GF-D8 (cell line): ENCODE measurements at places on chromosomes 7 and 10.

DNA sequence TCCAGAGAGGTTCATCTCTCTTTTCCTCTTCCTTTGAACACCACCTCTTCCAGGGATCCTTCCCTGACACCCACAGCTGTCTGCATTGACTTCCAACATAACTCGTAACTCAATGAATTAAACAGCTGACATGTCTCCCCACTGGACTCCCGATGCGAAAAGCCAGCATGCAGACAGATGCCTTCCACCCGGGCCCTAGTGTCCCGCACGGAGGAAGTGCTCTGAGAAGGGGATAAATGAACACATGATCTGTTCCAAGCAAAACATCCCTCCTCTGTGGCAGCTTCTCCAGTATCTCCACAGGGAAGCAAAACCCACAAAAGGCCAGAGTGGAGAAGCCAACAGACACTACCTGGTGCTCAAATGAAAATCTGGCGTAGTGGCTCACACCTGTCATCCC, 28.3 kb downstream of the OGDHL start:
- DNase-seq: no peak

DNA sequence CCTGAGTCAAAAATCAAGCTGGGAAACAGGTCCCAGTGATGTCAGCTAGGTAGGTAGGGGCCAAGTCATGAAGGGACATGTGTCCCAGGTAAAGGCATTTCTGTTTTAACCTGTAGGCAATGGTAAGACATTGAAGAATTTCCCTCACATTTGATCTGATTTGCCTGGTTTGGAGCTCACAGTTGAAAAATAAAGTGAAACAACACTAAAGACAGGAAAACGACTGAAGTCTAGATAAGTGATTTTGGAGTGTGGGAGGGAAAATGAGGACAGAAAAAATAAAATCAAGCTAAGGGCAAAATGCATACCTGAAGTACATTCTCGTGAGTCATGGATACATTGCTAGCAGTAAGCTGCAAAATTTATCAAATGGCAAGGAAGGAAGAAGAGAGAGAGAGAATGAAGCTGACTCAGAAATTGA, 169.9 kb downstream of the SKIDA1 start:
- no peak for DNase-seq

- no peak for DNase-seq
Measured at GRCh38 chr7:150339409-150339809, 2.0 kb downstream of the RARRES2 start.

- DNase-seq: no peak
Measured at GRCh38 chr7:32385316-32385956, 104.7 kb downstream of the LSM5 start.

DNA sequence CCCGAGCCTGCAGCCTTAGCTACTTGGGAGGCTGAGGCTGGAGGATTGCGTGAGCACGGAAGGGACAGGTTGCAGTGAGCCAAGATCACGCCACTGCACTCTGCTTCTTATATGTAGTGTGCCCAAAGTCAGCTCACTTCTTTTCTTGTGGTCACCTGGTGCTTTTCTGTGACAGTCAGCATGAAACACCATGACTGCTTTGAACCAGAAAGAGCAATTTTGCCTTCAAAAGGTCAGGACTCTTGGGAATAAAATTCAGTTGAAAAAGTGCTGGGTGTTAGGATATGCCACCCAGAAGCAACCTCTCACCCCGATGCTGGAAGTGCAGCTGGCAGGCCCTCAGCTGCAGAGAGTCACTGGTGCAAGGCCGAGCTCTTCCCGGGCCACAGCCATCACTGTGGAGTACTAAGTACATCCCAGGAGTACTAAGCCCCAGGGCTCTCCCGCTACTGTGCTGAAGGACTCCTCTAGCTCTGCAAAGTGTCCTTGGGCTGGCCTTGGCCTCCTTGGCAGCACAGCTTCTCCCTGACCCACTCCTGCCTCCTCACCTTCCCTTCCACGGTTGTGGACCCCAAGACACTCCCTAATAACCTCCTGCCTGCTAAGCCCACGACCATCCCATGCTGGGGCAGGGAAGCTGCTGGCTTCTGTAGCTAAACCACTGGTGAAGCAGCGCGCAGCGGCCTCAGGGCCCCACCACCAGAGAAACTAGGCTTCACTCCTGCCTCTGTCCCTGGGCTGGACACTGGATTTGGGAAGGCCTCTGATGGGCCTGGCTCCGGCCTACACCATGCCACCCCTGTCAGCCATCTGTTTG, 17.6 kb upstream of the GDI2 start:
- no peak for DNase-seq

DNA sequence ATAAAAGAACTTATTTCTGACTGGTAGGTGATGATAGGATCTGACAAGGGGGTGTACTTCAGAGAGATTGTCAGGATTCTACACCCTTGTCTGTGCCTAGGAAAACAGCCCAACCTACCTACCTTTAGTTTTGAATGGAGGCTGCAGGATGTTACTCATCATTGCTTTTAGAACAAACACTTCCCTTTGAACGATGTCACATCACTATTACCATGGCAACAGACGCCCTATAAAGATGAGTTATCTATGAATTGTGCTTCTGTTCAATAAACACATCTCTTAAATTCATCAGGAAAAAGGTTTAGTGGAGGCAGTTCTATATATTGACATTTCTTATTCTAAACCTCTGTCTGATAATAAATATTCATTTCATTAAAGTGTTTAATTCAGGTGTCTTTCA, 362.4 kb downstream of the CNTNAP2 start:
- DNase-seq: no peak

DNA sequence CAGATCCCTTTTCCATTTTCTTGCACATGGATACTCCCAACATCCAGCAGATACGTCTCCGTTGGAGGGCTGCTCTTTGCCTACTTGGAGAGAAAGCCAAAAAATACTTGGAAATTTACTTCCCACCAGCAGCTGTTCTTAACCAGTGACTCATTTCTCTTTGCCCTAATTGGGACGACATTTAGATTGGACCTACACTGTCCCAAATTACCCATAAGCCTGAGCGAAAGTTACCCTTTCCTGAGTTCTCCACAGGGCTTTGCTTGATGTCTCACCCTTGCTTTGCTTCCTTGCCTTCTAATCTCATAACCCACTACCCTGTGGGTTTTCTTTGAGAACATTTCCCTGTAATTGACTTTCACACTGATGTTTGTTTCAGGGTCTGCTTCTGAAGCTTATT, 48.1 kb downstream of the SAMD8 start:
- no peak for DNase-seq

- DNase-seq: no peak
Measured at GRCh38 chr10:101103430-101103829, 27.7 kb upstream of the TLX1 start.

DNA sequence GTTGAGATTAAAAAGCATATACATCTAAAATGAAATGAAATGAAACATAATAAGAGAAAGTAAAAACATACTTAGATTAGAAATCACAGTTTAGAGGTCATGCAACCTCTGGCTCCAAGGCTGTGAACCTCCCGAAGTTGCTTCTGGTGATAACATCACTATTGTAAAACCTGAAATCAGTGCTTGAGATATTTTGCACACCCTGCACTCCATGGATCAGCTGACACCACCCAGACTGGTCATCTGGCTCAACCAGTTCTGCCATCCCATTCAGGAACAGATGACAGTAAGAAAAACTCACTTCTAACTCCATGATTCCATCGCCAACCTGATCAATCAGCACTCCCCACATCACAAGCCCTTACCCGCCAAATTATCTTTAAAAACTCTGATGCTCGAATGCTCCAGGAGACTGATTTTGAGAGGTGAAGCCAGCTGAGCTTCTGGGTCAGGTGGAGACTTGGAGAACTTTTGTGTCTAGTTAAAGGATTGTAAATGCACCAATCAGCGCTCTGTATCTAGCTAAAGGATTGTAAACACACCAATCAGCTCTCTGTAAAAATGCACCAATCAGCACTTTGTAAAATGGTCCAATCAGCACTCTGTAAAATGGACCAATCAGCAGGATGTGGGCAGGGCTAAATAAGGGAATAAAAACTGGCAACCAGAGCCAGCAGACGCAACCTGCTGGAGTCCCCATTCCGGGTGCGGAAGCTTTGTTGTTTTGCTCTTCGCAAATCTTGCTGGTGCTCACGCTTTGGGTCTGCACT, 162.6 kb upstream of the MAGI2 start:
- DNase-seq: no peak

GRCh38 chr7:117776224-117776623, 97.0 kb downstream of the CTTNBP2 start:
- DNase-seq: no peak

DNA sequence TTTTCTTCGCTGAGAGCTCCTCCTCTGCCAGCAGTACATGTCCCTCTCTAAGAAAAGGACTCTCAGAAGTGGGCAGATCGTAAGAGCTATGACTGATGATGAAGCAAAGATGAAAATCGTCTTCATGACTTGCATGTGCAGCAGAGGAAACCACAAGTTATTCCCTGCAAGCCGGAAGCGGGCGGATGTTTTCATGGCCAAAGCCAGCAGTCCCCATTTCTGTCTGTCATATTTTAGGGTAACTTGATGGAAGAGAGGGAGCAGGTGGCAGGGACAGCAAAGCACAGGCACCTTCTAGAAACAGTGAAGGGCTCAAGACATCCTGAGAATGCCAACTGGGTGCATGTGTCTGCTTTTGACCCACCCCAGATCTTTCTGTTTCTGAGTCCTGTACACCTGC, 19.9 kb downstream of the KLF6 start:
- DNase-seq: peak; percentile 28

DNA sequence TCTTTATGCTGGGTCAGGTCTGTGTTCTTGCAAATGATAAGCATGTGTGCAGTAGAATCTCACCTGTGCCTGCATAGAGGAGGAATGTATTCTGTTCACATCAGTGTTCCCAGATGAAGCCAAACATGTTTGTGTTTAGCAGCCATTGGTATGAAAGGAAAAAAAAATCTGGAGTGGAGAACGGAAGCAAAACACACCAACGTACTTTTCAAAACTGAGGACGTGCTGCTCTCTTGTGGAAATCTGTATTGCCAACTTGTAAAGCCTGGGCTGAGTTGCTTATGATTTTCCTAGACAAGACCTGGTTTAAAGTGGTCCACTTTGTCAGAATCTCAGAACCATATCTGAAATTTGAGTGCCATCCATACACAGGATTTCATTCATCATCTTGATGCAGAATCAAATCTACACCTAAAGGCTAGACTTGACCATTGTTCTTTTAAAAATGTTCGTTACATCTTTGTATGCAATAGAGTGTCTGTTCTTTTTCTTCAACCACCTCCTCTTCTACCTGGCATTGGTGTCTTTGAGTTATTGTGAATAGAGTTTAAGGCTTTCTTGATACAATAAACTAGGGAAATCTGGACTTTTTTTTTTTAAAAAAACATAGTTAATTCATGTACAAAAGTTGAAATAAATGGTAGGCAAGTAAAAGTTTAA, 367.7 kb downstream of the PHF14 start:
- peak; percentile 4 for DNase-seq

DNA sequence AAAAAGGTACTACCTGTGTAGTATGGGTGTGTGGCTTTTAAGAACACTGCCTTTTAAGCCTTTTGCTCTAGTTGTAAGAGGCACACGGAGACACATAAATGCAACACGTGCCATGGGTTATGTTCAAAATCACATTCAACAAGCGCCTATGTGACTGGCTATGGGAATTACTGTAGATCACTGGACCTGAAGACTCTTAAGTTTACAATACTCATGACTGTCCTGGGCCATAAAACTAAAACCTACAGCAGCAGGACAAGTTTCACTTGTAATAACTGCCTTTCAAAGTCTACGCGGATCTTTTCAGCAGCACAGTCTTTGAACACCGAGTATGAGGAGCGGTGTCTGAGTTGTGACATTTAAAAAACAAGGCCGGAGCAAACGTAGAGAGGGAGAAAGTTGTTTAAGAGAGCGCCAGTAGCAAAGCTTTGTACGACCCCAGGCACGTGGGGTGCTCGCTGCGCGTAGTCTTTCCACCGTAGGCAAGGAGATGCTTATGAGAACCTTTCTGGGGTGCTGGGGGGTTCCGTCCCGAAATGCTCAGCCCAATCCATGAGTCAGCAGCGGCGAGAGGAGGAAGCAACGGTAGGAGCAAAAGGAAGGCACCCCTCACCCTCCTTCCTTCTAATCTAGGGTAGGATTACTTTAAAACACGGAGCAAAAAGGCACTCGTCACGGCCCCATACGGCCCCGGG, 662 bp downstream of the DNAJC2 start:
- DNase-seq: peak; percentile 8

GRCh38 chr7:155847821-155848435, 35.7 kb upstream of the SHH start:
- DNase-seq: no peak

GRCh38 chr7:106793015-106793975, 71.8 kb upstream of the PIK3CG start:
- no peak for DNase-seq
